Upper lobe of right lung (tissue), 1 donor: ENCODE measurements at places on chromosomes 1 and 21. TPM values are rescaled to one million over a fixed set of nuclear protein-coding genes. Genes with fewer than 3 reads are reported as not detected.
A peak's percentile ranks its signal among the peaks of the same experiment; 100 is the strongest.

ZBTB8A gene
- total RNA-seq = 9.7 TPM

C1orf94 gene
- not detected for total RNA-seq

VCAM1 gene
- total RNA-seq = 8.1 TPM

RNF186 gene
- total RNA-seq = not detected

CNR2 gene
- 0.06 TPM for total RNA-seq

ITLN2 gene
- 44.1 TPM for total RNA-seq

OLFML2B gene
- total RNA-seq = 17.5 TPM

SELENOF gene
- 197 TPM for total RNA-seq

SLFNL1 gene
- total RNA-seq = 2.8 TPM

RCSD1 gene
- total RNA-seq = 14.8 TPM

- no peaks in the 10 kb centered on the region for H3K27me3 ChIP-seq
- no peak for DNase-seq
- no peak overlapping the region for H3K4me3 ChIP-seq
- H3K36me3 ChIP-seq = no peaks in the 10 kb centered on the region
- no peaks in the 10 kb centered on the region for H3K4me1 ChIP-seq
- no peak overlapping the region for H3K27ac ChIP-seq
Observed at GRCh38 chr1:53155534-53155933, 13.1 kb upstream of the SLC1A7 start.

DNA sequence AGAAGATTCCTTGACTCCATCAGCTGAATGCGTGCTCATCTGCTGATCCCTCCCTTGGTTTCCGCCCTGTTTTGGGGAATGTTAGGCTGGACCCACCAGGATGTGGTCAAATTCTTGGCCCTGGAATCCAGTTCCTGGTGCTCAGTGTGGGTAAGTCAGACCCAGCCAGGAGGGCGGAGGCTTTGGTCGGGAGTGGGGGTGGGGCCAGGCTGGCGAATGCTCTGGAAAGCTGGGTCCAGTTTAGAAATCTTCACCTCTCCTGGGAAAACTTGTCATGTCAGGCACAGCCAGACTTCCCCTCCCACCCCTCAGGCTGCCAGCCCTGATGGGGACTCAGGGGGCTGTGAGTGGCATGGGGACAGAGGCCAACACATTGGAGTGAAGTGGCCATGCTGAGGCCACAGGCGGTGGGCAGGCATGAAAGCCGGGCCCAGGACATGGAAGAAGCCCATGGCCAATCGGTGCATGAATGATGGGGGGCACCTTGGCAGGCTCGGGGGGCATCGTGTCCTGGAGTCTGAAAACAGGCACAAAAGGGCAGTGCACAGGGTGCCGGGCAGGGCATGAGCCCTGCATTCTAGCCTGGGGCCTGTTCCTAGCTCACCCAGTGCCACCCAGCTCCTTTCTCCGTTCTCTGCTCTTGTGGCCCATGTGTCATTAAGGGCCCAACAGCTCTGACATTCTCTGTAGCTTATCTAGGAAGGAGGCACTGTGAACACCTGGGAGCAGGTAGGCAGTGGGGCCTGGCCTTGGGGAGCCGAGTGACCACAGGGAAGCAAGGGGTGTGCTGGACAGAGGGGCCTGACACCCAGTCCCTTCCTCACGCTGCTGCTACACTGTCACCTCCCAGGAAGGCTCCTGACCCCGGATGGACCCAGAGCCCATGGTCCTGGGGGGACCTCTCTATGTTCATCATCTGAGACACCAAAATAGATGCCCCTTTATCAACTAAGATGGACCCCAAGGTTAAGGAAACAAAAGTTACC, 14.6 kb upstream of the PADI1 start:
- H3K36me3 ChIP-seq = no peaks in the 10 kb centered on the region
- no peaks in the 10 kb centered on the region for H3K27me3 ChIP-seq
- no peak overlapping the region for H3K4me3 ChIP-seq
- no peak for DNase-seq
- H3K27ac ChIP-seq = no peak overlapping the region

- H3K27ac ChIP-seq = peak overlapping the region; percentile 98
- H3K4me3 ChIP-seq = peak overlapping the region; percentile 90
- no peaks in the 10 kb centered on the region for H3K27me3 ChIP-seq
- peaks cover 30% of the 10 kb centered on the region for H3K4me1 ChIP-seq
Observed at GRCh38 chr1:100896481-100896982, 642 bp downstream of the SLC30A7 start.

DNA sequence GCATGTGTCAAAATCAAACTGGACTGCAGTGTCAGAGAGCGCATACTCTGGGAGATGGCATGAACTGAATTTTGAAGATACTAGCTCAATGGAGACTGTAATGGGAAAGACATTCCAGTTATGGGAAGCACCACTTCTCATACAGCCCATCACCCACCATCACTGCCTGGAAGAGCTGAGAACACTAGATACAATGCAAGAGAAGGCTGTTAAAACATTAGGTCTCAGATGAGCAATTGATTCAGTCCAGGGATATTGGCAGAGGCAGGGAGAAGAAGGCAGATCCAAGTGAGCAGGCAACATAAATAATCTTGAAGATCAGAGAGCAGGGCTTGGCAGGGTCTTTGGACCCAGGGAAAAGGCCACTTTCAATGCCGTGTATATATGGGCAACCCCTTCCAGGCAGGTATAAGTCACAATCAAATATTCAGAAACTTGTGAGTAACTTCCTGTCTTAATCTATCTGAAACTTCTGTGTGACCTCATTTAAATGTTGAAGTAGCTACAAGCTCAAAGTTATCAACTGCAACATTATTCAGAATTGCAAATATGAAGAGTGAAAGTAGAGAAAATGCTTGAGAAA, 290.3 kb upstream of the SGIP1 start:
- no peaks in the 10 kb centered on the region for H3K27me3 ChIP-seq
- no peak for DNase-seq
- no peak overlapping the region for H3K4me3 ChIP-seq
- no peaks in the 10 kb centered on the region for H3K4me1 ChIP-seq
- no peak overlapping the region for H3K27ac ChIP-seq
- H3K36me3 ChIP-seq = no peaks in the 10 kb centered on the region

DNA sequence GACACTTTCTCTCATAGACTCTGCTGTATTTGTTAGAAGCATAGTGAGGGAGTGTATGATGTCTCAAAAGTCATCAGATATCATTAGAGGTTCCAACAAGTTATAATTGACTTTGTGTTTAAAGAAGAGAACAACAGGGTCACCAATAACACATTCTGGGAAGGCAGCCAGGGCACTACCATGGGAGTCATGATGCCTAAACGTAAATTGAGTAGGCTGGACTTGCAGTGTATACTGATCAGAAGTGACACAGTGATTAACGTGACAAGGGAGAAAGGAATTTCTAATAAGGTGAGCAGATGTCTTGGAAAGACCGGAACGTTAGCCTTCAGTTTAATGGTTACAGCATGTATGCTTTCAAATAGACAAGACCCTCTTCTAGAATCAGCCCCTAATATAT, 973.2 kb downstream of the NCAM2 start:
- no peaks in the 10 kb centered on the region for H3K36me3 ChIP-seq
- no peaks in the 10 kb centered on the region for H3K27me3 ChIP-seq
- no peak overlapping the region for H3K4me3 ChIP-seq
- no peak overlapping the region for H3K27ac ChIP-seq

GRCh38 chr1:233081735-233082134, 131.3 kb downstream of the NTPCR start:
- H3K27me3 ChIP-seq = no peaks in the 10 kb centered on the region
- no peak for DNase-seq
- H3K36me3 ChIP-seq = no peaks in the 10 kb centered on the region
- H3K4me1 ChIP-seq = no peaks in the 10 kb centered on the region

- DNase-seq = no peak
- H3K27ac ChIP-seq = no peak overlapping the region
- H3K4me3 ChIP-seq = no peak overlapping the region
- H3K4me1 ChIP-seq = no peaks in the 10 kb centered on the region
- H3K27me3 ChIP-seq = no peaks in the 10 kb centered on the region
Observed at GRCh38 chr21:39837861-39838359, 29.3 kb upstream of the PCP4 start.

- no peak overlapping the region for H3K4me3 ChIP-seq
- no peak overlapping the region for H3K27ac ChIP-seq
- no peaks in the 10 kb centered on the region for H3K36me3 ChIP-seq
Observed at GRCh38 chr21:37986751-37987399, 70.6 kb upstream of the KCNJ6 start.

GRCh38 chr21:46557469-46557868, 47.4 kb downstream of the S100B start:
- H3K27me3 ChIP-seq = no peaks in the 10 kb centered on the region

GRCh38 chr1:59039551-59039950, 255.7 kb upstream of the JUN start:
- no peak overlapping the region for H3K4me3 ChIP-seq
- H3K27me3 ChIP-seq = no peaks in the 10 kb centered on the region
- no peaks in the 10 kb centered on the region for H3K4me1 ChIP-seq
- no peaks in the 10 kb centered on the region for H3K36me3 ChIP-seq
- no peak overlapping the region for H3K27ac ChIP-seq
- no peak for DNase-seq

- no peak overlapping the region for H3K4me3 ChIP-seq
- H3K27me3 ChIP-seq = no peaks in the 10 kb centered on the region
- H3K27ac ChIP-seq = no peak overlapping the region
- no peaks in the 10 kb centered on the region for H3K4me1 ChIP-seq
- DNase-seq = no peak
- H3K36me3 ChIP-seq = no peaks in the 10 kb centered on the region
Observed at GRCh38 chr1:61204528-61204927, 122.2 kb downstream of the NFIA start.

- no peaks in the 10 kb centered on the region for H3K36me3 ChIP-seq
- no peak for DNase-seq
- peaks cover 14% of the 10 kb centered on the region for H3K4me1 ChIP-seq
- H3K27me3 ChIP-seq = no peaks in the 10 kb centered on the region
Observed at GRCh38 chr21:43362915-43363314, 64.0 kb downstream of the SIK1 start.

- no peak overlapping the region for H3K27ac ChIP-seq
- no peak for DNase-seq
- H3K36me3 ChIP-seq = no peaks in the 10 kb centered on the region
- H3K4me1 ChIP-seq = no peaks in the 10 kb centered on the region
Observed at GRCh38 chr1:154784416-154784815, 85.7 kb downstream of the KCNN3 start.

GRCh38 chr1:90823686-90824085, 106.6 kb upstream of the BARHL2 start:
- no peaks in the 10 kb centered on the region for H3K4me1 ChIP-seq
